ENCODE measurements at places on chromosomes 5 and 9.

- no peak for DNase-seq
Measured at GRCh38 chr5:61407706-61408270, 75.7 kb downstream of the ZSWIM6 start.

DNA sequence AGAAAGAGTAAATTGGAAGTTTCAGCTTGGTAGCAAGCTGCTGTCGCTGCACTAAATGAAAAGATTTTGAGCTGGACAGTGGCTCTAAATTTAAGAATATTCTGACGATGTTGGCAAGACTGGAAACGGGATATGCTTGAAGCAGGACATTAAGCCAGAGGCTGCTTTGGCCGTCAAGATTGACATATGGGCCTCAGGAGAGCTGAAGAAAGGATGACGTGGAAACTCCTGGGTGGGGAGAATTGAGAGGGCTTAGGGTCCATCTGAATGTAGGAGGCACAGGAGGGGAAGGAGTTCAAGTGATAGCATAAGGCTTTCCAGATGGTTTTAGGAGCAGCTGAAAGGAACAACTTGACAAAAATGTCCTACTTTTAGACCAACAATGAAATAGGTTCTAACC lies 108.9 kb downstream of the PAPPA start:
- no peak for DNase-seq

- no peak for DNase-seq
Measured at GRCh38 chr5:75197745-75198144, 38.9 kb downstream of the ANKRD31 start.

GRCh38 chr9:113222482-113222841 lies 1.1 kb downstream of the SLC31A1 start:
- no peak for DNase-seq

DNA sequence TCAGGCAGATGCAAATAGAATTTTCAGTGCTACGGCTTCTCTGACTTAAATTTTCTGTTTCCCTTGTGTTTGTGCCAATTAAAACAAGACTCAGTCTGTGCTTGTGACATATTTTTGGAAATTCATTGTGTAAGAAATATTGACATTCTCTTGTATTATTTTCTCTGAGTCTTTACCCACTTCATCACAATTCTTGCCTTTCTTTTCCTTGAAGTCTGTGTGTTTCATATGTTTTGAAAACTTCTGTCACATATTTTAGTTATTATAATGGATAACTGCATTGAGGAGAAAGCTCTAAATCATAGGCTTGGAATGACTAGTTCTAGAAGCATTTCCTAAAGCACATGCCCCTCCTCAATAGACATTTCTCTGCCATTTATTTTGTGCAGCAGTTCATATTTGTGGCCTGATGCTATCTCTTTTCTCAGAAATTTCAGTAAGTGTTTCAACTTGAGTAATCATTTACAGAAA lies 206.6 kb downstream of the PALM2AKAP2 start:
- DNase-seq: no peak

DNA sequence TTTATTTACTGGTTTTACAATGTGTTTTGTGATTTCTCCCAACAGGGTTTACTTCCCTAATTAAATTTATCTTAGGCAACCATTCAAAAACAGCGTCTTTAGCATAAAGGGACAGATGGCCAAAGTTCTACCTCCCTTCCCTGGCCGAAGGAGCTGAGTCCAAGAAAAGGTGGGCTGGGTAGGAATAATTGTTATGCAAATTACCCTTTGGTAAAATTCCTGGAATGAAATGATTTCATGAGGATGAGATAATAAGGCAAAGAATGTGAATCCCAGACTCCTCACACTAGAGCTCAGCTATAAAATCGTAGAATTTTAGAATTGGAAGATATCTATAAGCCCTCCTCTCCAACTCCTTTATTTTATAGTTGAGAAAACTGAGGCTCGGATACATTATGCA lies 119.6 kb downstream of the SGCD start:
- no peak for DNase-seq

DNA sequence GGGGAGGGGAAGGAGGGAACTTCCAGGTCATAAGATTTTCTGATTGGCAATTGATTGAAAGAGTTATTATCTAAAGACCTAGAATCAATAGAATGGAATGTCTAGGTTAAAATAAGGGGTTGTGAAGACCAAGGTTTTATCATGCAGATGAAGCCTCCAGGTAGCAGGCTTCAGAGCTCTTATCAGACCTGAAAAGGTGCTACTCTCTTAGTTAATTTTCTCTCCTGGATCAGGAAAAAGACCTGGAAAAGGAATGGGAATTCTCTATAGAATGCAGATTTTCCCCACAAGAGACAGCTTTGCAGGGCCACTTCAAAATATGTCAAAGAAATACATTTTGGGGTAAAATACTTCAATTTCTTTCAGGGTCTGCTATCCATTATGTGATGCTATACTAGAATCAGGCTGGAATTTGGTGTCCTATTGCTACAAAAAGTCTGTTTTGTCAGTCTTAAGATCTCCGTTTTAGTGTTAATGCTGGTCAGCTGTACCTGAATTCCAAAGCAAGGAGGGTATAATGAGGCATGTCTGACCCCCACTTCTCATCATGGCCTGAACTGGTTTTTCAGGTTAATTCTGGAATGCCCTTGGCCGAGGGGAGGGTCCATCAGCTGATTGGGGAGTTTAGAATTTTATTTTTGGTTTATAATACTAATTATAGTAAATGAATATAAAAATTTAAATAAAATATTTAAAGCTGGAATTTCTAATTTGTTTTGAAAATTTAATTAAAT lies 16.6 kb upstream of the STOM start:
- DNase-seq: no peak

DNA sequence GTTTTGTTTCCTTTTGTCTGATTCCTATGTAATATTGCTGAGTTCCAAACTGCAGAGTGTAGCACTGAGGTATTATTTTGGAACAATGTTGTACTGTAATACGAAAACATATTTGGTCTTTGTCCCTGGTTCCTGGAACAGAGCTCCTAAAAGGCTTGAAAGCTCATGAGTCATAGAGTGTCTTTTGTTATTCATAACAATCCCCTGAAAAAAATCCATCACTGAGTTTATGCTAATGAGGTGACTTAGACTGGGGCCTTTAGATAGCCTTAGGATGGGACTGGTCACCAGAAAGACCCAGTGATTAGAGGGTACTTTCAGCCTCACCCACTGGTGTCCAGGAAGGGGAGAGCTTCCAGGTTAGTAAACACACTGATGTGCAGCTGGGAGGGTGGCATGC lies 132.7 kb upstream of the POU5F2 start:
- no peak for DNase-seq

DNA sequence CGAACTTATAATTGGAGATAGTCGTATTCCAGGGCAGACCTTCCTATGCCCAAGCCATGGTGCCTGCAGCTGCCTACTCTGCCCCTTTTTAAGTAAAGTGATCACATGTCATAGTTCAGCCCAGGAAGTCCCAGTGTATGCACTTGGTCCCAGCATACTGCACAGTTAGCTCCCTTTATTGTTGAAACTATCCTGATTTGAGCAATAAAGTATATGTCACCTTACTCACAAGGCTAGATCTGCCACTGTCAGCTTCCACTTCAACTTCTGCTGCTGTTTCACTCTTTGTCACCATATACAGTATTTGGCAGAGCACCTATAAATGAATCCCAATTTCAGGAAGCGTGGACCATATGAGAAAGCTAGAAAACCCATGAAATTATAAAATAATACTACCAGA lies 103.8 kb upstream of the PTGER4 start:
- no peak for DNase-seq

DNA sequence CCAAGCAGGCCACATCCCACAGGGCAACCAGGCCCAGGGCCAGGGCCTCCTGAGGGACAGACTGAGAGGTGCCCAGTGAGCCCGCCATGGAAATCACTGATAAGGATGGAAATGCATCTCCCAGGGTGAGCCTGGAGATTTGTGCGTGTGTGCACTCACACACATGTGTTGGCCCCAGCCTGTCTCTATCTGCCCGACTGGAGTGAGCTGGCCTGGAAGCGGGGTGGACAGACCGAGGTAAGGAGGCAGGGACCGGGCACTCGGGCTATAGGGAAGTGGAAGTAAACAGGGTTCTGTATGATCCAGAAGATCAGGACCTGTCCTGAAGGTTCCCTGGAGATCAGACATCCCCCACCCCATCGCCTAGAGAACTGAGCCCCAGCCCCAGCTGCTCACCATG lies 17.4 kb downstream of the GFI1B start:
- no peak for DNase-seq

DNA sequence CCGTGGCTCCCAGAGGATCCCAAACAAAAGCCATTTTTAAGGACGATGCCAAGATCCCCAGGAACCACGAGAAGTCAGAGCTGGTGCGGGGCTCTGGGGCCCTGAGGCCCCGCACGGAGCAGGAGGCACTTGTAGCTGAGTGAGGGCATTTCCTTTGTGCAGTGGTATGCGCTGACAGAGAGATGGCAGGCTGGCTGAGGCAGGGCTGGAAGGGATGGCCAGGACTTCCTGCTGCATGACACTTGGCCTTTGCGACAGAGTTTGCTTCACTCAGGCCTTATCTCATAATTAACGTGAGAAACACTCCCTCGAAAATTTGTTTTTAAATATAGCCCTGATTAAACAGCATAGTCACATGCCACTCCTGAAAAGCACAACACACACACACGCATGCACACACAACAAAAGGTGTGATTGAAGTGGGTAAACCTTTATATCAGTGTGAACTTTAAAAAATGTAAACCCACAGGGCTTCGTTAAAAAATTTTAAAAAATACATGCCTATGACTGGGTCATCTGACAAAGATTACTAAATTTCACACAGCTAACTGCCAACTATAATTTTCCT lies 536.6 kb downstream of the PDE4D start:
- no peak for DNase-seq

GRCh38 chr9:126125992-126126409 lies 200.6 kb upstream of the MVB12B start:
- no peak for DNase-seq

DNA sequence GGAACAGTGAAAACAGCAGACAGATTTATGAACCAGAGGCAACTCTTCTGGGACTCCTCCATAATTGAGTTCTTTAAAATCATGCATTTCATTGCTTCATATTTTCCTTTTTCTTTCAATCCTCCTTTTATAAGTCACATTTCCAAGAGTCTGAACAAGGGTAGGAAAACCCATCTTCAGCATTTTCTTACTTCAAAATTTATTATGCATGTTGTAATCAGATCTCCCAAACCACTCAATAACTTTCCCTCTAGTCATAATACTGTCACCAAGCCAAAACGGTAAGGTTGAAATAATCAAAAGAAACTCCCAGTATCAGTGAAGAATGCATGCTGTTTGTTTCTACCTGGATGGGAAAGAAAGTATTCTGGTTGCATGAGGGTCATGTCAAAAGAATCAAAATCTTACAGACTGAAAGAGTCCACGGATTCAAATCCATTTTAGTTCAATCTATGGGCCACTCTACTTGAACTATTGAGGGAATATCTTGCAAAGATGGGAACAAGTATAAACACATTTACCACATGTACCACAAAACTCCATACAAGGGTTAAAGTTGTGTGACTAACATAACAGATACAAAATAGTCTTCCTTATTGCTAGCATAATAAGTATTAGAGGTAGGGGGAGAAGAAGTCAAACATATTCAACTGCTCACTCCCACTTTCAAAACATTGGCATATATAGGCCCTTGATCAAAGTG lies 797.3 kb downstream of the MAT2B start:
- DNase-seq: no peak

DNA sequence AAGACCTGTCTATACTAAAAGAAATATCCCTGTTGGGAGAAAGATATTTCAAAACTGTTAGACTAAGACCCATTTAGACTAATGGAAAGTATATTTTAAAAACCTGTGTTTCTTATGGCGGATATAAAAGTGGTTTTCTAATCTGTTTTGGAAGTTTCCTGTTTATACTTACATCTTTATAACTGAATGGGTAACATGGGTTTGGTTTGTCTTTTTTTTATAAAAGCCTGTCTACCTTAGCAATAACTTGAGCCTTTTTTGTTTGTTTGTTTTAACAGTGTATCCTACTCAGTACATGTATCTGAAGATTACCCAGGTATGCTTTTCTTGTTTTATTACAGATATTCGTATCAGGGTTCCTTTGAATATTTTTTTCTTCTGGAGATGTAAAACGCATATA lies 83.4 kb downstream of the PARP8 start:
- DNase-seq: no peak

DNA sequence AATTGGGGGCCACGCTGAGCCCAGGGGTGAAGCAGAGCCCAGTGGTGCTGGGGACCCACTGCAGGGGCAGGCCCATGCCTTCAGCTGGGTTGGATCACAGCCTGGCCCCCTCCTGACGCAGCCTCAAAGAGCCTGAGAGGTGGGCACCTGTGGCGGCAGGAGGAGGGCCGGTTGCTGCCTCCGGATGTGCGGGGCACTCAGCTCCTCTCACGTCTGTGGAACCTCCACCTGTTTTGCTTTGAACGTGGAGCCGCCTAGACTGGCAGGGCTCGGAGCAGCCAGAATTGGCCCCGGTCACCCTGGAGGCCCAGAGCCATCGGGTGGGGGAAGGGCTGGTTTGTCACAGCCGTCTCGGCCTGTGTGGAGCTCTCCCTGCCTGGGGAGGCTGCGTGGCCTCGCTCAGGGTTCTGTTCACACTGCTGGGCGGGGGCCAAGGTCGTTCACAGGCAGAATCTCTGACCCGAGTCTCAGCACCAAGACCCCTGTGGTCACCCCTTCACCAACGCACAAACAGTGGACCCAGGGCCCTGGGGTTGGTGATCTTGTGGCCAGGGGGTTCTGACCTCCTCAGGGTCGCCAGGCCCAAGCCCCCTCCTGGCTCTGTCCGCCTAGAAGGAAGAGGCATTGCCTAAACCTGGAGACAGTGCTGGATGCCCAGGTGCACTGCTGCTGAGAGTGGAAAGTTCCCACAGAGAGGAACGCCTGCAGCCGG lies 9.2 kb upstream of the SLC9A3 start:
- no peak for DNase-seq

DNA sequence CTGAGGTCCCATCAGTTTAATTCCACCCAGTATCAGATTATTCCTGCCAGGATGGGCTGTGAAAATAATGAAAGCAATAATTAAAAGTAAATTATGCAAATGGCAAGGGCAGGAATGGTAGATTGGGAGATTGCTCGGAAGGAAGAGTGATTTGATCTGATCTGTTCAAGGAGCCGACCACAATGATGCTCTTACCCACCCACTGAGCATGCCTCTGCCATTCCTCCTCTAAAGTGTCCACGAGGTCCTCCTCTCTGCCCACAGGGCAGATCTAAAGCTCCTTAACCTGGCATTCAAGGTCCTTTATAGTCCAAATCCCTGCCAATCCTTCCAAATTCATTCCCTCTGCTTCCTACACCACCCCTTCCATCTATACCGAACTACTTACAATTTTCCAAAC lies 147.8 kb downstream of the TTLL11 start:
- no peak for DNase-seq

- DNase-seq: no peak
Measured at GRCh38 chr5:157080286-157080685, 21.4 kb upstream of the HAVCR1 start.

- peak; percentile 88 for DNase-seq
Measured at GRCh38 chr5:7391814-7392692, 3.9 kb upstream of the ADCY2 start.

DNA sequence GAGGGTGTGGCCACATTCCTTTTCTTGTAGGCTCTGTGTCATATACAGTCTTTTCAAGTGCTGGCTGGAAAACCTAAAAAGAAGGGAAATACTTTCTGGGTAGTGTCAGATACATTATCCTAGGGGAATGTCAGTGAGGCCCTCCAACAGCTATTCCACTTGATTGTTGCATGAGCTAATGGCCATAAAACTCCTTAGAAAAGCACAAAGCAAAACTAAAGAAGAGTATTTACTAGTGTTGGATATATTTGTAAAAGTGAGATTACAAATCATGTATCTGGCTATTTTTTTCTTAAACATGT lies 829 bp downstream of the ANXA1 start:
- DNase-seq: no peak

- DNase-seq: no peak
Measured at GRCh38 chr9:90802386-90802985, 867 bp downstream of the SYK start.

- no peak for DNase-seq
Measured at GRCh38 chr5:35990520-35990919, 670 bp downstream of the UGT3A1 start.

Measured in NCI-H748 treated with DMSO at 0.1 percent for 48 hours (cell line).